ENCODE measurements at places on chromosomes 16 and 17.

DNA sequence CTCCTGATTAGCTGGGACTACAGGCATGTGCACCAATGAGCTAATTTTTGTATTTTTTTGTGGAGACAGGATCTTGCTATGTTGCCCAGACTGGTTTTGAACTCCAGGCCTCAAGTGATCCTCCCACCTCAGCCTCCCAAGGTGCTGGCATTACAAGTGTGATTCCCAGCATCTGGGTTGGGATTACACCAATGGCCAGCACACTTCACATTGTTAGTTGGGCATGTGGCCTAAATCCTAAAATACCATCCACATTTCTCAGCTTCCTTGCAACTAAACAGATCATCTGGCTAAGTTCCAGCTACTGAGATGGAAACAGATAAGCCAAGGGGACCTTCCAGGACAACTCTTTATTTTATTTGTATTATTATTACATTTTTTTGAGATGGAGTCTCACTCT lies 9.9 kb downstream of the RABEP2 start:
- DNase-seq, result no peak

DNA sequence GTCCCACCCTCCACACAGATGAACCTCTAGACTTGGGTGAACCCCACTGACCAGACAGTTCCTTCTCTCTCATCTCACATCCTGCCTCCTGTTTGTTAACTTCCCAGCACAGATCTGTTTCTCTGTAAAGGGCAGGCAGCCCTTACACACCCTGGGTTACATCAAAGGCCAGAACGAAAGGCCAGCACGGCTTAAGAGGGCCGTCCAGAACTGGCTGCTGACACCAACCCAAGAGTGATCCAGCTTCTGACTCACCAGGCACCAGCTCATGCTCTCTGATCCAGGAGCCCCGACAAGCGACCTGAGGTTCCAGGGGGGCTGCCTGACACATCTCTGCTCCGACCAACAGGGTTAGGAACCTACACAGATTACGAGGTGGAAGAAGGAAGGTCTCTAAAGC lies 86.9 kb downstream of the MRM3 start:
- DNase-seq, result no peak

DNA sequence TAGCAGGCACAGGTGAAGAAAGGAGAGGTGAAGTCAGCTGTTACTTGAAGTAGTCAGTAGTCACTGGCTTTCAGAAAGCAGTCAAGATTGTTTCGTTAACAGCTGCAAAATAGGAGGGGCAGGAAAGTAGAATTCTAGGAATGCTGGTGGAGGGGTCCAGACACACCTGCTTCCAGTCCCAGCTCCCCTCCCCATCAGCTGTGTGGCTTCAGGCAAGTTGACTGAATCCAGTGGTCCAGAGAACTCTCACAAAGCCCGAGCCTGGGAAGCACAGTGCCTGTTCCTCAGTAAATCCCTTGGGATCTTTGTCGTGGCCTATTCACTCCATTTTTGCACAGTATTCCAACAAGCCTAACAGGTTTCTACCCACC lies 4.6 kb upstream of the SOCS1 start:
- DNase-seq, result no peak

DNA sequence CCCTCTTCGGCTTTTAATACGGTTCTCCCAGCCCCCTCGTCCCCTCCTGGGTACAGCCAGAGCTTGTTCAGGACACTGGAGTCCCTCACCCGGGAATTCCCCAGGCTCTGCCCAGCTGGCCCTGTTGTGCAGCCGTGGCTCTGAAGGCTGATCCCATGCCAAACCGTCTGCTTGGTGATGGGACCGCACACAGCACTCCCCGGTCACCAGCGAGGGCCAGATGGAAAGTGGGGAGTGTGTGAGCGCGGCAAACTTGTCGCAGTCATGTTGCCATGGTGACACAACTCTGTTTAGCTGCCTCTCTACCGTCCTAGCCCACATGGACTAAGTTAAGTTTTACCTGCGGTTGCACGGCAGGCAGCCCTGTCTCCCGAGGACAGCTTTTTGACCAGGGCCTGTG lies 107.9 kb downstream of the RAP1GAP2 start:
- DNase-seq, result no peak

DNA sequence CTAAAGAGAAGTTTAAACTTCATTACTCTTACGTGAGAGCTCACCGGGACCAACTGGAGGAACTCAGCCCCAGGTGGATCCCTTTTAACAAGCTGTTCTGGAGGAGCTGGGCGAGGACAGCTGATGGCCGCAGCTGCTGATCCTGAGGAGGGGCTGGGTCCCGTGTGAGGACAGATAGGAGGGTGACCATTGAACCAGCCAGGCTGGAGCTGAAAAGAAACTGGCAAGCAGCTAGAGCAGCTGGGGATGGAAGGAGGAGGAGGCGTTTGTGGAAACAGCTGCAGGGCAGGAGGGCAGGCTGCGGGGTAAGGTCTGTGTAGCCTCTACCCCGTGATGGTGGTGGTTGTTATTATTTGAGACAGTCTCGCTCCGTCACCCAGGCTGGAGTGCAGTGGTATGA lies 119.5 kb downstream of the AATF start:
- DNase-seq, result no peak

DNA sequence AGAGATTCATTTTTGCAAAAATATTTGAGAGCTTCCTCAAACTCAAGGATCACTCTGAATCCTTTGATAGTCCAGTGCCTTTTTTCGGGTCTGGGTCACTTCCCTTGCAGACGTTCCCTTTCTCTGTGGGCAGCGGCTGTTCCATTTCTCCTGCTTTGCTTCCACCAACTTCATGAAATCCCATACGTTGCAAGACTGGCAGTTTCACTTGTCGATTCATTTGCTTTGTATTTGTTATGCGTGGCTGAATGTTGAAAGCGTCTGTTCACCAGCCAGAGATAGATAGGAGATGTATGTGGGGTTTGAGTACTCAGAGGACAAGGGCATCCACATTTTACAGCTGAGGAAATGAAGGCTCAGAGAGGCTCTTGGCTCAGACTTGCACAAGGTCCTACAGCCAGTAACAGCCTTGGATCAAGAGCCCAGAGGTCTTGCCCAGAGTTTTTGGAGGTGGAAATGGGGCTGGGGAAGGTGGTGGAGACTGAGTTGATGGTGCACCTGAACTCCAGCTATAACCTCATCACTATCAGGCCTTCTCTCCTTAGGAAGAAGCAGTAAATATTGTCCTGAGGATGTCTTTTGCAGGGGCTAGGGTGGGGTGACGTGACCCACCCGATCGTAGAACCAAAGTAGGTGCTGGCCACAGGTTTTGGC lies 1.3 kb upstream of the CCDC102A start:
- DNase-seq, result no peak

DNA sequence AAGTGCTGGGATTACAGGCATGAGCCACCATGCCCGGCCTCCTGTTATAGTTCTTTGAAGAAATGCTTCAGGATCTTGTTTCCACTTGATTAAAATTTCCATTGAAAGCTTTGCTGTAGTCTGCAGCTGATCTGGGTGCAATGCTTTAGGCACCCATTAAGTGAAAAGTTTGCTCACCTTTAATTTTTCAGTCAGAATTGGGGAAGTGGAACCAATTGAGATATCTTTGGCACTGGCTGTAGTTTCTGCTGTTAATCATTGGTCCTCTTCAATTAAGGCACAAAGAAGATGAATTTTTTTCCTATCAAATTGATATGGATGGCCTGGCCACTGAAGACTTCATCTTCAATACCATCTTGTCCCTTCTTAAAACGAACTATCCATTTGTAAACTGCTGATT lies 336.1 kb upstream of the TBX2 start:
- DNase-seq, result no peak

- no peak for DNase-seq
Observed at GRCh38 chr16:89300311-89300975, 82.9 kb downstream of the ZNF778 start.
